ENCODE measurements at places on chromosomes 1 and 21. TPM values are rescaled to one million over a fixed set of nuclear protein-coding genes. Genes with fewer than 3 reads are reported as not detected.

- no peak for DNase-seq
Measured at GRCh38 chr1:185014941-185015340, 30.4 kb upstream of the RNF2 start.

- no peak for DNase-seq
Measured at GRCh38 chr1:5615076-5615475, 377.1 kb downstream of the NPHP4 start.

DNA sequence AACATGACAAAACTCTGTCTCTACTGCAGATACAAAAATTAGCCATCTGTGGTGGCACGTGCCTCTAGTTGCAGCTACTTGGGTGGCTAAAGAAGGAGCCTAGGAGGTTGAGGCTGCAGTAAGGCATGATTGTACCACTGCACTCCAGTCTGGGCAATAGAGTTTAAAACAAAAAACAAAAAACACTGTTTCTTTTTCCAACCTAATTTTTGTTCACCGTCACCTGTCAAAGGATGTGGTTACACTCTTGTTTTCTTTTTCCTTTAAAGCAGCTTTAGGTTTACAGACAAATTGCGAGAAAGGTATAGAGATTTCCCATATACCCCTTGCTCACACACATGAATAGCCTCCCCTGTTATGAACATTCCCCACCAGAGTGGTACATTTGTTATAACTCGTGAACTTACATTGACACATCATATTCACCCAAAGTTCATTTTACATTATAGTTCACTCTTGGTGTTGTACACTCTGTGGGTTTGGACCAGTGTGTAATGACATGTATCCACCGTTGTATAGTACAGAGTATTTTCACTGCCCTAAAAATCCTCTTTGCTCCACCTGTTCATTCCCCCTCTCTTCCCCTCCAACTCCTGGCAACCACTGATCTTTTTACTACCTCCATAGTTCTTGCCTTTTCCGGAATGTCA, 26.2 kb downstream of the SMG7 start:
- no peak for DNase-seq

The S100A14 gene
- 0.32 TPM for polyA plus RNA-seq

The B3GALT2 gene
- 2.5 TPM for polyA plus RNA-seq

Data from GM23248 (cell line).